Activated gamma-delta T cell (primary cell): ENCODE measurements at places on chromosomes 6 and 20.

GRCh38 chr6:165186041-165186440 is 123.4 kb downstream of the C6orf118 start:
- no peak for DNase-seq

DNA sequence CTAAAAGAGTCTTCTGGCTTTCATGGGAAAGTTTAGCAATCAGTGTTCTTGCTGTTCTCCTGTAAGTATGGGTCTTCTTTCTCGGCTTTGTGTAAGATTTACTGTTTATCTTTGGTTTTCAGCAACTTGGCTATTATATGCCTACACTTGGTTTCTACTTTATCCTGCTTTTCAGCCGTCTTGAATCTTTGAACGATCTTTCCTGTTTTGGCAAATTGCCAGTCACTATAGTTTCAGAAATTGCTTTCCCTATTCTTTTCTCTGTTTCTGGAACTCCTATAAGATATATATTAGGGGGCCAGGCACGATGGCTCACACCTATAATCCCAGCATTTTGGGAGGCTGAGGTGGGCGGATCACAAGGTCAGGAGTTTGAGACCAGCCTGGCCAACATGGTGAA is 14.6 kb upstream of the SRPK1 start:
- DNase-seq, result no peak

DNA sequence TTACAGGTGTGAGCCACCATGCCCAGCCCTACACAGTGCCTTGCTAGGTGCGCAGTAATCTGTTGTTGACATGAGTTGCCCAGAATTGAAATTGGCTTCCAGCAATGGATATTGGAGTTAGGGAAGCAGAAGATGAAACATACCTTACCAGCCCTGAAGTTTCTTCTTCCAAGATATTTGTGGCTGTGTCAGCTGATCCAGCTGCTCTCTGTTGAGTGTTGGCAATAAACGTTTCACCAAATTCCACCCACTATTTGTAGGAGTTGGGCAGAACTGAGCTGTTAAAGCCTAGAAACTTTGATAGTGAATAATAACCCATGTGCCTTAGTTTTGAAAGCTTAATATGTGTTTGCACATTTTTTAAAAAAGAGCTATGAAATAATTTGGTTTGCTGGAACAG is 218.2 kb upstream of the SNX9 start:
- DNase-seq, result no peak

DNA sequence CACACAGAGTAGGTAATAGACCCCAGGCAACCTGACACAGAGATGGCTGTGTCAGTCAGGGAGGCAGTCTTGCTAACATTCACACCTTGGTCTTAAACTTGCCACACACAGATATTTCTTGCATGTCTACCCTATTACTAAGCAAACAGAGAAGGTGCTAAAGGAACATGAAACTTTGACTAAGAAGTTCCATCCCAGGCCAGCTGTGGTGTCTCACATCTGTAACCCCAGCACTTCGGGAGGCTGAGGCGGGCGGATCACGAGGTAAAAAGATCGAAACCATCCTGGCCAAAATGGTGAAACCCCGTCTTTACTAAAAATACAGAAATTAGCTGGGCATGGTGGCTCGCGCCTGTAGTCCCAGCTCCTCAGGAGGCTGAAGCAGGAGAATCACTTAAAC is 222.4 kb upstream of the JARID2 start:
- DNase-seq, result no peak

- DNase-seq, result no peak
These were observed 29.1 kb upstream of the HDAC2 start for GRCh38 chr6:114000069-114000468.

GRCh38 chr20:39810309-39810708 is 848.2 kb downstream of the DHX35 start:
- DNase-seq, result no peak

DNA sequence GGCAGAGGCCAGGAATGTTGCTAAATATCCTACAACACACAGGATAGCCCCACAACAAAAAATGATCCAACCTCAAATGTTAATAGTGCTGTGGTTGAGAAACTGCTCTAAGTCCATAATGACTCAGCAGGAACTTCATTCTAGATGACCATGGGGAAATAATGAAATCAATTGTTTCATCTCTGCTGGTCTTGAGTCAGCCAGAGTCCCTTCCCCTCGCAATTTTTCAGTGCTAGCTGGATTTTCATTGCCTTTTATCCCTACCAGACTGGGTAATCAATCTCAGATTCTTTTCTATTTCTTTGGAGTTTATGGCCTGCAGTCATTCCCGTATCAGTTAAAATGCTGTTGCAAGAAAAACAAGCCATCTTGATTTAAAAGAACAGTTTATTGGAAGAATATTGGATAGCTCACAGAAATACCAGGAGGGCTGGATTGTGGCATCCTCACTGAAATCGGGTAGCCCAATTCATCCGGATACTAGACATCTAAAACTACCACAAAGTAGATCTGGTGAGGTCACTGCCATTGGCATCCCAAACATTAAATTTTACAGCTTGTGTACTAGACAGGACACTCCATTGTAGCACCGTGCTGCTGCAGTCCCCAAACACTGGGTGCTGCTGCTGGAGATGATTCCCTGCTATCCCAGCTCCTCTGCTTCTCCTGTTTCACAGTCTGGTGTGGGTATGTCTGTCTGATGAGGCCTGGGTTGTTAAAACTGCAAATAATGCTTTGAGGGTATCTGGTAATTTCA is 30.3 kb upstream of the POPDC3 start:
- DNase-seq, result no peak

DNA sequence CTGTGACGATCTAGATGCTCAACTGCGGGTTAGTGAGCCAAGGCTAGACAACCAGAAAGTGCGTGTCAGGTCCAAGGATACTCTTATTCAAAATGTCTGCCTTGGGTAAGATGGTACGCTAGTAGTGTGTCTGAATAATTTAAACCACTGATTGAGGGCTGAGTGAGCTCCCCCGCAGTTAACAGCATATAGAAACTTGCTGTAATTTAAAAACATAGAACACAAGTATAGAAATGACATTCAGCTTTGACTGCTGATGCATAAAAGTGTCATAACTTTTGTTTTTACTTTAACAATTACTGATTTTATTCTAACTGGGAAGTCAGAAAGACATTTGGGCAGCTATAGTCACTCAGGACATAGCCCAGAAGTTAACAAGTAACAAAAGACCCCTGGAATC is 45.6 kb upstream of the SLC22A1 start:
- no peak for DNase-seq

GRCh38 chr20:44302736-44303135 is 8.3 kb downstream of the FITM2 start:
- no peak for DNase-seq

- DNase-seq, result no peak
These were observed 120.5 kb upstream of the SULF2 start for GRCh38 chr20:47905628-47906347.

GRCh38 chr6:1598433-1598832 is 11.3 kb upstream of the FOXC1 start:
- no peak for DNase-seq

- no peak for DNase-seq
These were observed 28.9 kb downstream of the PLG start for GRCh38 chr6:160730911-160731310.

GRCh38 chr6:27049863-27050781 is 197.4 kb upstream of the PRSS16 start:
- no peak for DNase-seq

DNA sequence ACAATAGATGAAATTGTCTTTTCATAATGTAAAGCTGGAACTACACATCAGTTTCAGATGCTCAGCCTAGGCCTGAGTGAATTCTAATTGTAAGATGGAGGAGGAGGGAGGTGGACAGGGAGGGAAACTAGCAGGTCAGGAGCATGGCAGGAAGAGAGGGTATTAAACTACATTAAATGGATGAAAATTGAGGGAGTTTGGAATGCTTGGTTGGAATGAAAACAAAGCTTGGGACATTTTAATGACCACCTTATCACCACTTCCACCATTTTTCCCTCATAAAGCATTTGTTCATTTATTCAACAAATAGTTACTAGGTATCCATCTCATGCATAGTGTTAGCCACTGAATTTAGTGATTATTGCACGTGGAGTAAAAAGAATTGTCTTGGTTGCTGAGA is 65.0 kb downstream of the KIZ start:
- DNase-seq, result no peak

DNA sequence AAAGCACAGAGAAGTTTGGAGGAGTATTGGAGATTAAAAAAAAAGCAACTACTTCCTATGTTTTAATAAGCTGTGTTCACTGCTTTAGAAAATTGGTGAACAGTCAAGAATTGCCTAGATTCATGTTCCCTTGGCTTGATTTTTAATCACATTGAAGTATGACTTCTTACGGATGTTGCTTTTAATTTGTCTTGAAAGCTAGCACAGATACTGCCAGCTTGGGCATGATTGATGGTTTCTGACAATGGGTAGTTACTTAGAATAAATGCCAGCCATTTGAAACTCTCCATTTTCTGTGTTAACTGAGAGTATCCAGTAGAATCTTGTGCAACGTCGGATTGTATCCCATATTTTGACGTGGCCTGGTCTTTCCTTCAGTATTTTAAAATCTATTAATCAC is 178.0 kb downstream of the DTNBP1 start:
- no peak for DNase-seq
